ENCODE measurements at places on chromosomes 13 and 19.

DNA sequence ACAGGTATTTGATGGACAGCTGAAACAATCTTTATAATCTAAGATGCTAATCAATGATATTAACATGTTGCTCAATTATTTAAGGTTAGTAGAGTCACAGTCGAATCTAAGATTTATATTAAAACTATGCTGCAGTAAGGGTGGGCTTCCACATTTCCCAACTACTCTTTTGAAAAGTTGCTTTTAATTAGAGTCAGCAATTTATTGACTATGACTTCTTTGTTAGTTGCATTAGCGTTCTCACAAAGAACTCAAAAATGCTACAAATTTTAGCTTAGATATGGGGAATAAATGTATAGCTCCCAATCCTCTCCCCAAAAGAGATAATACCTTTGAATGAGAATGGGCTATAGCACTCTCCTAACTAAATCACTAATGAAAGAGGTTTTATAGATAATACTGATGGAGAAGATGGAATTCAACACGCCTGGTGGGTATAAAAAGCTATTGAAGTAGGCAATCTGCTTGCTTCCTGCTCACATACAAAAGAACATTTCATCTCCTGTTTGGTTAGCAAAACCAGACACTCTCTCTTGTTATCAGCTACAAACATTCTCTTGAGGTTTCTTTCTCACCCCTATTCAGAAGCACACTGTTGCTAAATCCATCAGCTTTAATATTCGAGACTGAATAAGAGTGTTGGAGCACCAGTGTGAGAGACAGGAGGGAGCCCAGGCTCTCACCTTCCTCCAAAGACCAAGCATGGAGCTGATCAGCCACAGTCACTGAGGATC lies 2.4 kb upstream of the FLT1 start:
- DNase-seq: no peak

DNA sequence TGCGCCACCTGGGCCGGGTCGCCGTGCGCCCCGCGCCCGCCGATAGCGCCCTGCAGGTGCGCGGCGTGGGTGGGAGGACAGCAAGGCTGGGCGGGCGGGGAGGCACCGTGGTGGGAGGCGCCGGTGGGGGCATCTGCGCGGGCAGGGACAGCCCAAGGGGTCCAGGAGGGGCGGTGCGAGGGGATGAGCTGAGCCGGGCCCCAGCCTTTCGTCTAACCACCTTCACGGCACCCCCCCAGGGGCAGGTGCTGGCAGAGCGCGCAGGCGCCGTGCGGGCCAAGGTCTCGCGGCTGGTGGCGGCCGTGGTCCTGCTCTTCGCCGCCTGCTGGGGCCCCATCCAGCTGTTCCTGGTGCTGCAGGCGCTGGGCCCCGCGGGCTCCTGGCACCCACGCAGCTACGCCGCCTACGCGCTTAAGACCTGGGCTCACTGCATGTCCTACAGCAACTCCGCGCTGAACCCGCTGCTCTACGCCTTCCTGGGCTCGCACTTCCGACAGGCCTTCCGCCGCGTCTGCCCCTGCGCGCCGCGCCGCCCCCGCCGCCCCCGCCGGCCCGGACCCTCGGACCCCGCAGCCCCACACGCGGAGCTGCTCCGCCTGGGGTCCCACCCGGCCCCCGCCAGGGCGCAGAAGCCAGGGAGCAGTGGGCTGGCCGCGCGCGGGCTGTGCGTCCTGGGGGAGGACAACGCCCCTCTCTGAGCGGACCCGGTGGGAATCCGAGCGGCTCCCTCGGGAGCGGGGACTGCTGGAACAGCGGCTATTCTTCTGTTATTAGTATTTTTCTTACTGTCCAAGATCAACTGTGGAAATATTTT lies 3.1 kb downstream of the KISS1R start:
- no peak for DNase-seq

DNA sequence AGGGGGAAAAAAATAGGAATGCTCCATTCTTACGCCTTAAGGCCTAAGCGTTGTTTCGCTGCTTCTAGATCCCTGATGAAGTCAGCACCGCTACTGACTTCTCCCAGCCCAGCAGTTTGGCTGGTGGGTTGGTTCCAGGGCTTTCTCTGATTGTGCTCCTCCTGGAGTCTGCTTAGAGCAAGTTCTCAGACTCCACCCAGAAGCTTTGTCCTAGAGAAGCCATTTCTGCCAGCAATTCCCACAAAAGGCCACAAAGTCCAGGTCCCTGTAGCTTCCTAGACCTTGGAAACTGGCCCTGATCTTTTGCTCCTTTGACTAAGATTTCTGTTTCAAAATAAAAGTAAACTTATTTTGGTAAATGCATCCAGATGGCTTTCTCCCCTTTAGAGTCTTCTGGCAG lies 65.4 kb downstream of the KCTD12 start:
- DNase-seq: no peak

- DNase-seq: peak; percentile 39
These were observed 63.4 kb upstream of the MED4 start for GRCh38 chr13:48158290-48158689.

DNA sequence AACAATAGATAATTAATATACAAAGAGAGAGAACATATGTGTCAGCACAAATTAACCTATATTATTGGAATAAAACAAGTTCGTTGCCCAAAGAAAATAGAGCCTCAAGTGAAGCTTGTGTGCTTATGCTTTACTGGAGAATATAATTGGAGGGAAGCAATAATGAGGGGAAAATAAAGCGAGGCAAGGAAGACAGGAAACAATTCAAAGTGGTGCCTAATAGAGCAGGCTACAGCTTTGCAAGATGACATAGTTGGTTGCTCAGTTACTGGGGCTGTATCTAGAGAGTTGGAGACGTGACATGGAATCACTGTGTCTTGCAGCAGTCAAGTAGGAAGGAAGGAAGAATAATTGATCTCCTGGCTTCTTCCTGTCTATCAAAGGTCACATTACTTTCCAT lies 21.1 kb upstream of the SLC10A2 start:
- no peak for DNase-seq

- peak; percentile 93 for DNase-seq
These were observed 22.0 kb downstream of the GPC6 start for GRCh38 chr13:93248627-93249047.

DNA sequence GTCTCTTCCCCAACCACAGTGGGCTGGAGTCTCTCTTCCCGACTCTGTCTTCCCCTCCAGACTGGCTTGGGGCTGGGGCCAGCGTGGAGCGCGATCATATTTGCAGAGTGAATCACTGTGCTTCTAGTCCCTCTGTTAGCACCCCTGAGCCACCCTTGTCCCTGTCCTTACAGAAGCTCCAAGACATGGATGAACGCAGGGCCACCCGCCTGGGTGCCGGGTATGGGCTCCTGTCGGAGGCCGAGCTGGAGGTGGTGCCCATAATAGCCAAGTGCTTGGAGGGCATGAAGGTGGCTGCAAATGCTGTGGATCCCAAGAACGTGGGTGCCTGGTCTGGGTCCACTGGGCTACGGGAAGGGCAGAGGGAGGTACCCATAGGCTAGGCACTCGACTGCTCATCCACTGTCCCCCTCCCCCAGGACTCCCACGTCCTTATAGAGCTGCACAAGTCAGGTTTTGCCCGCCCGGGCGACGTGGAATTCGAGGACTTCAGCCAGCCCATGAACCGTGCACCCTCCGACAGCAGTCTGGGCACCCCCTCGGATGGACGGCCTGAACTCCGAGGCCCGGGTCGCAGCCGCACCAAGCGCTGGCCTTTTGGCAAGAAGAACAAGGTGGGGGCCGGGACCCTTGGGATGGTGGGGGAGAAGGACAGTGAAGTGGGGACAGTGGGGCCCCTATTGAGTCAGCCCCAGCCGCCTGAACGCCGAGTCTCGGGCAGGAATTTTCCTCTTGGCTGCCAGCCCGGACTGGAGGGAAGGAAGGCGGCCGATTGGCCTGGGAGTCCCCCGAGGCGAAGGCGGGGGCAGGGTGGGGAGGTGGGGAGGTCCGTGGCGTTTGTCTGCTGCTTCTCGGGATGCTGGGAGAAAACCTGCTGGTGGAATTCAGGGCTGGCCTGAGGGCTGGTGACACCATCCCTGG lies 5.2 kb downstream of the TRIP10 start:
- peak; percentile 87 for DNase-seq

DNA sequence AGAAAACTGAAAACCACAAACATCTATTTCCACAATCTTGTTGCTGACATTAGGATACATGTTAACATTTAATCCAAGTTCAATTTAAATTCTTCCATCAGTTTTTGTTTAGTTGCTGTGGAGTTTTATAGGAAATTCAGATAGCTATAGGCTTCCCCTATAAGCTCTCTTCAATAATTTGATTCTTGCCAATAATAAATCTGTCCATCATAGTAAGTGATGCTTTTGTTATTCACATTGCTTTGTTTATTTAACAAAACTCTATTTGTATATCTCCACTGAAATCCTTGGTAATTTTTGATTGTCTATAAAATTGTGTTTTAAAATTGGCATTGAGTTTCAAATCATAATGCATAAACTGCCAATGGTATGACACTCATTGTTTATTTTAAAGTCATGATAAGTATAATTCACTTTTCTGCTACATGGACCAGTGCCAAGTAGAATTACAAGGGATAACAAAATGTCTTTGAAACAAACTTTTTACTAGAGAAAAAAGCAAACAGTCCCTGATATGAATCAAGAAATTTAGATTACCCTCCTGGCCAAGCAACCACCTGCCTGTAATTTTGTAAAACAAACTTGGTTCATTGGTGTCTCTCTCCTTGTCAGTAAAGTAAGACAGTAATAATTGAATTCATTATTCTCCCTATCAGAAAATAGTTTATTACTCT lies 577.3 kb upstream of the GPC6 start:
- DNase-seq: no peak

DNA sequence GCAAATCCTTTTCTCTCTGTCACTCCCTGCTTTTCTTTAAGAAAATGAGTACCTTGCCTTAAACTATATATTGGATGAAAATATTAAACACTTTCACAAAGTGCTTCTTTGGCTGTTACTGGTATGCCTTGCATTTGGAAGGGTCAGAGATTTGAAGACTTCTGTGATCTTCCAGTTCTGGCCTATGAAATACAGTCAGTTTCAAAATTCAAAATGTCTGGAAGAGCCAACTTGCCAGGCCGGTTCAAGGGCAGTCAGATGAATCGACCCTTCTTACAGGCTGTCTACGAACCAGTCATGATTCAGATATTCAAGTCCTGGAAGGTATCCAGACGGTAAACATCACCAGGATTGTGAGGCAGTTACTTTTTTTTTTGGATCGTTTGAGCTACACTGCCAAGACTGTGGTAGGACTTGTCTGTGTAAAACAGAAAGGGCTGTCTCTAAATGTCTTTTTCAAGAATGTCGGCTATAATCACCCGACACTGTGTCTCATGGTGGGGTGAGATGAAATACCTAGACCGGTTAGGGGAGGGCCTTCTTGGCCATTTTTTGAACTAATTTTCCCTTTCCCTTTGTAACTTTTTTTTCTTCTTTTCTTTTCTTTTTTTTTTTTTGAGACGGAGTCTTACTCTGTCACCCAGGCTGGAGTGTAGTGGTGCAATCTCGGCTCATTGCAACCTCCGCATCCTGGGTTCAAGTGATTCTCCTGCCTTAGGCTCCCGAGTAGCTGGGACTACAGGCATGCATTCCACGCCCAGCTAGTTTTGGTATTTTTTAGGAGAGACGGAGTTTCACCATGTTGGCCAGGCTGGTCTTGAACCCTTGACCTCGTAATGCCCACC lies 11.2 kb downstream of the ACTN4 start:
- DNase-seq: peak; percentile 98

- no peak for DNase-seq
These were observed 39.0 kb downstream of the SERTM1 start for GRCh38 chr13:36712770-36713169.

GRCh38 chr19:34828156-34828555 lies 55.1 kb upstream of the ZNF599 start:
- no peak for DNase-seq

- DNase-seq: no peak
These were observed 17.4 kb downstream of the GPR183 start for GRCh38 chr13:99289674-99290337.

DNA sequence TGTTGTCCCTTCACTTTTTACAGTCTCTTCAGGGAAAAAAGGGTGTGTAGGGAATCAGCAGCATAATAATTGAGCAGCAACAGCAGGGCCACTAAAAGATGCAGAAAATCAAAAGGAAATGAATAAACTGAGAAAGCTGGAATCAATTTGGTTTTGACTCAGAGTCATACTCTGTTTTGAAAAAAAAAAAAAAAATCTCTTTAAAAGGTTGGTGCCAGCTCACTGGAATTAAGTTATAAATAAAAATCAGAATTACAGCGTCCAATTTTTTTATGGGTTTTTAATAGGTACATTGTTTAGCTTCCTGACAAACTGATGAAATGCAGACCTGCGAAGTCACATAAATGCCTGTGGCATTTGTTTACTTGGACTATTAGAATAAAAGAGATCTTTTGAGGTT lies 231.9 kb downstream of the COG6 start:
- DNase-seq: no peak

DNA sequence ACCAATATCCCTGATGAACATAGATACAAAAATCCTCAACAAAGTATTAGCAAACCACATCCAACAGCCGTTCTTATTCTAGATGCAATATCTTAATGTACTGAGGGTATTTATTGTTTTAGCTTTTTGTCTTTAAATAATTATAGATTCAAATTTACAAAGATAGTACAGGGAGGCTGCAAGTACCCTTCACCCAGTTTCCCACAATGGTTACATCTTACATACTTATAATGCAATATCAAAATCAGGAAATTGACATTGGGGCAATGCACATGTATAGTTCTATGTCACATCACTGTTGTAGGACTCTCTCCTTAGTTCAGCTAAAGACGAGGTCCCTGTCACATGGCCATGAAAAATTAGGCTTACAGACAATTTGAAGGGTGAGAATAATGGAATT lies 75.8 kb downstream of the RUBCNL start:
- DNase-seq: no peak

DNA sequence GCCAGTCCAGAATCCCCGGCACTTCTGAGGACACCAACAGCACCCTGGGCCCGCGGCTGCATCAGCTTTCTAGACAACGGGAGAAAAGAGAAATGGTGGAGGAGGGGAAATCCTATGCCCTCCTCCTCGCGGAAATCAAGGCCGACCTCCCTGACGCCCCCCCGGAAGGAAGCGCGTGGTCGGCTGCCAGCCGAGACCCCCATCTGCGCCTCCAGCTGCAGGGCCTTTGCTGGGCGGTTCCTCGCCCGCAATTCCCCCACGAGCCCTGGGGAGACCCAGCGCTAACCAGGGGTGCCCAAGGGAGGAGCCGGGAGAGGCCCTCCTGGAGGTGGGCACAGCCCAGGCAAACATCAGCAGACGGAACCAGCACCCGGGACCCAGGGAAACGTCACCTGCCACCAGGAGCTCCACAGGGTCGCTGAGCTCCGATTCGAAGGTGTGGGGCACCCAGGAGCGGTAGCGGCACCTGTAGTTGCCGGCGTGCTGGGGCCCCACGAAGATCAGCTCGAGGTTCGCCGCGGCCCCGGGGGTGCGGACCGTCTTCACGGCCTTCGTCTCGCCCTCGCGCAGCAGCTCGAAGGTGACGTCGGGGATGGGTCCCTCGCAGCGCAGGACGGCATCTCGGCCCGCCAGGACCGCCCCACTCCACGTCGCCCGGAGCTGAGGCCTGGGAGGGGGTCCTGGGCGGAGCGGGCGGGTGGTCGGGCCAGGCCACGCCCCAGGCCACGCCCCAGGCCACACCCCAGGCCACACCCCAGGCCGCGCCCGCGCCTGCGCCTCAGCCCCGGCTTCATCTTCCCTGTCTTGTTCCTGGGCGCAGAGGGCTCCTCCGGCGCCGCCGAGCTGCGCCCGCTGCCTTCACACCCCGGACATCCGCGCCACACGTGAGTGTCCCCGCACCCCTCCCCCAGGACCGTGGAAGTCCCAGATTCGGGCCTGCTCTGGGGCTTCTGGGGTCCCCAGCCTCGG lies 6.0 kb downstream of the A1BG start:
- peak; percentile 12 for DNase-seq

Data from ACHN (cell line).